ENCODE measurements at places on chromosomes 12 and 14.

GRCh38 chr14:68544081-68544892 lies 248.6 kb downstream of the ZFP36L1 start:
- DNase-seq = no peak

DNA sequence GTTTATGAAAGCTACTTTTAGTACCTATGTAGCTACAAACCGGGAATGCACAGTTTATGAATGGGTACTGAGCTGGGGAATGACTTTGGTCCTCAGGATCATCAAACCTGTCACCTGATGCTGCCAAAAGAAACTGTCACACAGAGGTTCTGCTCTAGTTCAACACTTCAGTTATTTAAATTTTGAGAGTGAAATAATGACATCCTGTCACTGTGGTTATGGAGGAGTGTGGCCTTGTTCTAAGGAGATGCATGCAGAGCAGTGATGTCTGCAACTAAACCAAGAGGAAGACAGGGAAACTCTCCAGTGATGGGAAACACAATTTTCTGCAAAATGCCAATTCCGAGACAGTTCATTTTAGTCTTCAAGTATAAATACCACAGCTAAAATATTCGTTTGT lies 4.8 kb upstream of the AEBP2 start:
- peak; percentile 9 for DNase-seq

GRCh38 chr12:20181416-20182180 lies 186.7 kb upstream of the PDE3A start:
- DNase-seq = no peak

GRCh38 chr12:6914246-6914946 lies at the start of gene ENO2:
TSS of gene ENO2 (plus strand) at chr12:6914580. CDS start at chr12:6915833, 1,253 bp downstream.
- DNase-seq = peak; percentile 86

GRCh38 chr14:69500736-69501135 lies 16.2 kb downstream of the PLEKHD1 start:
- no peak for DNase-seq

- DNase-seq = no peak
These were observed 80.2 kb downstream of the NUAK1 start for GRCh38 chr12:106058256-106059182.

- no peak for DNase-seq
These were observed 20.9 kb downstream of the HEBP1 start for GRCh38 chr12:12979126-12979525.
